ENCODE measurements at places on chromosomes 4 and X.
A peak's percentile ranks its signal among the peaks of the same experiment; 100 is the strongest.

DNA sequence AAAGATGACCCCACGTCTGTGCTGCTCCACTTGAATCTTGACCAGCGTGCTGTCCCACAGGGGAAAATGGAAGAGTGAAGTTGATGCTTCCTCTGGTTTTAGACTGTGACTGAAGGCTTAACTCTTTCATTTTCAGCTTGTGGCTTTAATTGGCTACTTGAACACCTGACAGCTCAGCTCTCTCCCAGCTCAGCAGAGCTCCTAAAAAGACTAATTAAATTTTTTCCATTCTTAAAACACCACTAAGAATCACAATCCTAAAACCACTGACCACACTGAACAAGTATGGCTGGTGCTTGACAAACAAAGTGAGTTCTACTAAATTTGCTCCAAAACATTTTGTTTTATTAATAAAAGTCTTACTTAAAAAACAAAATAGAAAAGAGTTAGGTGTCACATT is 71.7 kb downstream of the SRPX start:
- DNase-seq = no peak

DNA sequence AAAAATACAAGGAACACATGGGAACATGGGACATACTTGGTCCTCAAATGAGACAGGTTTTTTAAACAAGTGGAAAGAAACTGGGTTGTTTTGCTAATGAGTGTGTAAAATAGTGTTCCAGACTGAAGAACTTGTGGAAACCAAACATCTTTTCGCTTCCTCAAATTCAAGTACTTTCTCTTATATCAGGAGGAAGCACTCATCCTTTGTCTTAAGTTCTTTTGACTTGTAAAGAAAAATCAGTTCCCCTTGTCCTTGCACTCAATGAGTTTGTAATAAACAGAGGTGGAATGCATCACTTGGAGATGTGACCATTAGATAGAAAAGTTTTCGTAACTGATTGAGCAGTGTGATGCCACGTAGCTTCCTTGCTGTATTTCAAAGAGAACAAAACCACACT is 101.1 kb downstream of the PHOX2B start:
- DNase-seq = no peak

- no peak for DNase-seq
Observed at GRCh38 chrX:137033774-137034507, at the start of gene GPR101. Gene GPR101 (minus strand): TSS chrX:137033995. CDS start chrX:137031674, 2,321 bp downstream.

DNA sequence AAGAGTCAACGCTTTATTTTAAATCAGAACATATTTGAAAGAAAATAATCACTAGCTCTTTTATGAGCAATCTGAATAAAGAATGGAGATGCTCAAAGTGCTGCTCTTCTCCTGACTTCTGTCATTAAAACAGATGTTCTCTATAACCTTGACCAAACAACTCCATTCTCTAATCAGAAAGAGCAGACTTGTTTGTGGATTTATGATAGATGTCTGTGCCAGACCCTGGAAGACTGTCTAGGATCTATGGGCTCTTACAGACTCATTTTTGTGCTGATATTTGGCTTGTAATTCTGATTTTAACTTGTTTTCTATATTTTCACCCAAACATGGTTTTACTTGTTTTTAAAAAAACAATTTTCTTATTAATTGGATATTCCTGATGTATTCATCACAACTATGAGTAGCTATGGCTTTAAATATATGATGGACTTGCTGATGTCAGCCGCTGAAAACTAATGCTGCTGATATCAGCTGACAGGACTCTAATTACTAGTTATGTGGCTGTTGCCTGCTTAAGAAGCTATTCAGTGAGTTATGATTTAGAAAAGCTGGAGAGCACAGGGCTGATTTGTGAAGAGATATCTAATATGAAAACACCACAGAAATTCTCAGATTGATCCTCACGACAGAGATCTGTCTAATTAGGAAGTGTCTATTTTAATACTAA is 31.6 kb upstream of the MAML3 start:
- no peak for DNase-seq

DNA sequence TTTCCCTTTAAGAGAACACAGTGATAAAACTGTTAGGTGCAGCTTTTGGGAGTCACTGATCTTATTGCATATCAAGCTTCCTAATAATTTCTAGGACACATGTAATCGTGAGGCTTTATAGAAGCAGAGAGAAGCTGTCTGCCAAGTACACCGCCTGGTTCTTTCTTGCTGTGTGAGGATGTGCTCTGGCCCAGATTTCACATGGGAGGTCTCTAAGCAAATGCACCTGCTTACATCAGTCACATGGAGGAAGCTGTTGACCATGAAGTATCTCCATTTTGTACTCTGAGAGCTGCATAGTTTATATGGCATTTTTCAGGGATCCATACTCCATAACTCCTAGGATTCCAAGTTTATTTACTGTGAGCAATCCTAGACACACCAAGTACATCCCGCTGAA is 37.1 kb downstream of the RGS12 start:
- DNase-seq = no peak

- no peak for DNase-seq
Observed at GRCh38 chrX:33416273-33416805, 205.0 kb upstream of the DMD start.

- DNase-seq = no peak
Observed at GRCh38 chrX:71216485-71216884, 6.5 kb upstream of the GJB1 start.

DNA sequence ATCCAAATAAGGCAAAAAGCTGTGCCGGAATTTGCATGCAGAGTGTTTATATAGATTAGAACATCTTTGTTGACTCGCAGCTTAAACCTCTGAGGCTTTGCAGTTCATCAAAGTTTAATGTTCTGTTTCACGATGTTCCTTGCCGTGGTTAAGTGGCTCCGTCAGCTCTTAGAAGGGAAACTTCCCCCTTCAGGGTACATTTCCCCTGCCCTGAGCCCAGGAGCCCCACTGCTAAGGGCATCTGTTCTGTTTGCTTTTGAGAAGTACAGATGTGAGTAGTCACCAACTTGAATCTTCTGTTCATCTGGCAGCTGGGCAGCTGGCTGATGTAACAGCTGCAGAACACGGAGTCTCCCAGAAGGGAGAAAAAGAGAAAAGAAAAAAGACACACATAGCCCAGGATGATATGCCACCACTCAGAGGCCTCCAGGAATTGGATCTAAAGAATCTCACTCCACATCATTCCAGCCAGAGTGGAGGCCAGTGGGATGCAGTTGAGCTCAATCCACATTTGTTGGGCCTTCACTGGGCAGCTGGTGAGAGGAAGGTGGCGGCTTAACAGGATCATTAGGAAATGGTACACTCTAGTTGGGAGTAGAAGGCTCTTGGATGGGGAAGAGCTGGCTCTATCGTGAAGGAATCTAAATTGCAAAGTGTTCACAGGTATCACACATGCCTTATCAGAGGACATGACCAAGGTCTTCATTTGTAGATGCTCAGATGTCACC is 178.7 kb upstream of the RBPJ start:
- no peak for DNase-seq

DNA sequence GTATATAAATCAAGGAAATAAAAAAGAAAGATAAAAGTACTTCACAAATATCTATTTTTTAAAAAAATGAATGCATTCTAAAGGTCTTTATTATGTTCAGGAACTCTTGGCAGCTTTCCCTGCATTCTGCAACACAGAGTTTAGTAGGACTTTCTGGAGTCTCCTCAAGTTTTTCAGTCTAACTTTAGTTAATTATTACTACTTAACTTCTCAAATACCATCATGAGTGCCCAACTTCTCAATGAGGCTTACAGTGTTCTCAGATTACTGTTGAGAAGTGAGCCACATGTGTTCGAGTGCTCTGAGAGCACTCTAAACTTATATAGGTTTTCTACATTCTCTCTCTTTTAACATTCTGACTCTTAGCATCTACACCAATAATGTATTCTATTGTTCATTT is 1852.9 kb upstream of the PCDH10 start:
- DNase-seq = no peak

- no peak for DNase-seq
Observed at GRCh38 chr4:76061982-76062381, 12.5 kb upstream of the ART3 start.

DNA sequence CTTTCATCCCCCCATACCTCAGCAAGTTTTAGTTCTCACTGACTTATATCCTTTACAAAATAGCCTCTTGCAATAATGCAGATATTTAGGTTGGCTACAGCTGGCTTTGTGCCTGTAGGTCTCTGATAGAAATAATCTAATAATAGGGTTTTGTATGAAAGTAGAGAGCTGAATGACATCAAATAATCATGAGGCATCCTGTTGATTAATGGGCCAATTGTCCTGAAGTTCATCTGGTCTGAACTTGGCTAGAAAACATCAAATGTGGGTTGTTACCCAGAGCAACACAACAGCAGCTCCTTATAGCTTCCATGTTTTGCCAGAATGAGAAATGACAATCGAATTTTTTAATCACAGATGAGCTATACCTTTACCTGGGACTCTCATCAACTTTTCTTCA is 19.2 kb upstream of the LHFPL1 start:
- DNase-seq = no peak

- DNase-seq = no peak
Observed at GRCh38 chrX:41634284-41634683, 54.5 kb upstream of the GPR34 start.

DNA sequence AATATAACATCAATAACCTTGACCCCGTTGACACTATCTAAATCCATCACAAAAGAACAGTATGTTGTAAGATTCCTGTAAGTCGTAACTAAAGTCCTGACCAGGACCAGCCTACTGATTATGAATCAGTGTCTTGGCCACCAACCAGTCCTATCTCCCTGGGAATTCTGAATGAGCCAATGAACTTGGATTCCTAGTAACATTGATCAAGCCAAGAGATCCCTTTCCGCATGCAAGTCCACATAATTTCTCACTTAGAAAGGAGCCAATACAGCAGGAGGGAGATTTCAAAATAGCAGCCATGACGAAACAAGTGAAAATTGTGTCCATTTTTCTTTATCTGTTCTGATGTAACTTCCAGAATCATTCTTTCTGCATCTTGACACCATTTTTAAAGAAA is 9.5 kb downstream of the XPNPEP2 start:
- no peak for DNase-seq

GRCh38 chr4:85884251-85884650 is 409.3 kb downstream of the ARHGAP24 start:
- DNase-seq = no peak

GRCh38 chrX:115592997-115593734 is 32.2 kb downstream of the PLS3 start:
- DNase-seq = no peak

- DNase-seq = no peak
Observed at GRCh38 chr4:30642567-30642966, 77.6 kb upstream of the PCDH7 start.

DNA sequence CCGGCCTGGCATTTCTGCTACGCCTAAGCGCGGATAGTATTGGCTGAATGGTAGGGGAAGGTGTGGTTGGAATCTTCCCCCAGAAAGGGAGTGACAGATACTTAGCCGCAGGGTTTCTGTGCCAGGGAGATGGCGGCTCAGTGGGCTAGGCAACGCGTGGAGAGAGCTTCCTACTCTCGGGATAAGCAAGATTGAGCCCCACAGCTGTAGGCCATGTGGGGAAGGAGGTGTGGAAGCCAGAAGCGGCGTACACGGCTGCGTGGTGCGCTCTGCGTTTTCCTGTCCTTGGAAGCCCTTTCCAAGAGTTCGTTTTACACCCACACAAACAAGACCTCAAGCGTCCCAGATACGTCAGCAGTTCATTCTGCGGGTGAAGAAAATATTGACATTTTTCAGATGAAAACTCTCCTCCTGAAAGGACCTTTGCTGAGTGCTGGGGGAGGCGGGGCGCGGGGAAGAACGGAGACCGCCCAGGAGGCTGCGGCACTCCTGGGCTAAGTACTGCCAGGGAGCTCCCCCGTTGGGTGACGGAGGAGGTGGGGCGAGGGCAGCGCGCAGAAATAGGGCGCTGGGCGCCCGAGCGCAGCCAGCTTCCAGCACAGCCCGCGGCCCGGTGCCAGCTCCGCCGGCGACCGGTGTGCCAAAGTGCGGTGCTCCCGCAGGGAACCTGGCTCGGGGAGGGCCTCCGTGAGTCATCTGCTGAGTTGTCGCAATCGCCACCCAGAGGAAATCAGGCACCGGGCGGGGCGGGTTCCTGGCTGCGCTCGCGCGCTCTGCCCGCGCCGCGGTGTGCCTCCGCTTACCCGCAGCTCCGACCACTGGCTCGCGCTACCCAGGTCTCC is at the start of gene GPAT3:
GPAT3 (plus strand) TSS at position 589 of the 842 bp plus-strand sequence. CDS start 515 bp downstream, outside the sequence.
- DNase-seq = peak; percentile 40

DNA sequence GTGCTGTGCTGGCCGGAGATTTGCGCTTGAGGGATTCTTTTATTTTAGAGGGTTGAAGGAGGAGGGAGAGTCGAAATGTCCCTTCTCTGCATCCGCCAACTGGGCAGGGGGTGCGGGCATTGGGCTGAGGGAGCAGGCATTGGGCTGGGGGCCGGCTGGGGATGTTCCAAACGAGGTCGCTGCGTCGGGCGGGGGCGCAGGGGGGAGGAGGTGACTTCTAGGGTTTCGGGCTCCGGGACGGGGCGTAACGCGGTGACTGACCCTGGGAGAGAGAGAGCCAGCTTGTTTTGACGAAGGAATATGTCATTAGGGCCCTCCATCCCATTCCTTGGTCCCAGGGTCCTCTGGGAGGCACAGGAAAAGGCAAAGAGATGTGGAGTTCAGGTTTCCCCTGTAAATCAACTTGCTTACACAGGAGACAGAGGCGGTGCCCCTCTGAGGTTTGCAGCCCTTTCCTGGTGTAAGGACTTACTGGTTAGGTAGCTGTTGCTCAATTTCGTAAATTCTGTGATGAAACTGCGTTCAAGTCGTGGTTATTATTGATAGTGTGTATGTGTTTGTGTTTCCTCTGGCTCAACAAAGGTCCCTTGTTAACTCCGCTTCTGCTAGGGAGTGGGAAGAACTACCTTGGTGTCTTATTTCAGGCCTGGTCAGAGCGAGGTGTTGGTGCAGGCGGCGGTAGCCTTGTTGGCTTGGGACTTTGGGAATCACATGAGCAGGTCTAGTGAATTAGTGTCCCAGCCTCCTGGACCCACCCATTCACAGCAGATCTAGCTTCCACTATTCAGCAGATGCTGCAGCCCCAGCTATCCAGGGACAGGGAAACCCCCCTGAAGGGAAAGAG is 716 bp downstream of the FHIP1A start:
- peak; percentile 17 for DNase-seq

- DNase-seq = peak; percentile 8
Observed at GRCh38 chr4:111943796-111944203, 201.5 kb upstream of the FAM241A start.

- DNase-seq = no peak
Observed at GRCh38 chr4:7315935-7316334, 118.8 kb downstream of the PSAPL1 start.

GRCh38 chrX:82087699-82088098 is 885.8 kb downstream of the SH3BGRL start:
- DNase-seq = no peak

GRCh38 chr4:826508-827208 is 729 bp upstream of the CPLX1 start:
- no peak for DNase-seq

- peak; percentile 1 for DNase-seq
Observed at GRCh38 chr4:8547108-8547911, 32.9 kb upstream of the GPR78 start.

GRCh38 chrX:151723156-151723760 is 7.4 kb downstream of the FATE1 start:
- no peak for DNase-seq
